ENCODE measurements at places on chromosomes 5 and 9.

- no peak for DNase-seq
These were observed 15.7 kb downstream of the CDC14B start for GRCh38 chr9:96604004-96604319.

- no peak for DNase-seq
These were observed 72.4 kb downstream of the PARP8 start for GRCh38 chr5:50738864-50739263.

DNA sequence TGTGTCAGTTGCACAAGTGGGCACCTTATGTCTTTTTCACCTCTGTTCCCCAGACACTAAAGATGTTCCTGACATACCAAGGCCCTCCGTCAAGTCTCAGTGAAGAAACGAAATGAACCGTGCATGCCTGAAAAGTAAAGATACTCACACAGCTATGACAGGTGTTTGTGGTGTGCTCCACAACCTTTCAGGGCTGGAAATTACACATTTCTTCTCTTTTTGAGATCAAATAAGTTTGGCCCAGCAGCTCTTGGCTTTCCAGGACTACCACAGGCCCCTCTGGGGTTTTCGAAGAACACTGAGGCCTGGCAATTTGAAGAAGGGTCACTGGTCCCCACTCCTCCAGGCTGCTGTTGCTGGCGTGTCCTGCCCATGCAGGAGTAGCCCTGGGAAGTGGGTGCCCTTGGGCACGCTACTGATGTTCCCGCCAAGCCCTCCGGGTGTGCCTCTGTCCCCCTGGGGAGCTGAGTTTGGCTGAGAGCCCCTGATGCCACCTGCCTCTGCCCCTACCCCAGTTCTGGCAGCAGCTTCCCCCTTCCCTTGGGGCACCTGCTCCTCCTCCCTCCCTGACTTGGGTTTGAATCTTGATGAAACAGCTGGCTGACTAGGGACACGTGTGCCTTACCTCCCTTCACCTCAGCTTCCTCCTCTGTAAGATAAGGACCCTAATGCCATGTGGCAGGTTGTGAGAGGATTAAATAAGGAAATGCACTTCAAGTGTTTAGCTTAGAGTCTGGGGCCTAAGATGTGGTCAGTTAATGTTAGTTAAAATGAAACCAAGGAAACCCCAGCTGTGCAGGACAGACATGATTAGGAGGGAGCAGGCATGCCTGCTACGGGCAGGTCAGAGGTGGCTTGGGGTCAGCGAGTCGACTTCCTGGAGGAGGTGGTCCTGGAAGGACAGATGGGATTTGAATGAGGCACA, 49.1 kb upstream of the GADD45G start:
- no peak for DNase-seq

GRCh38 chr5:164501344-164501743, 995.9 kb downstream of the MAT2B start:
- DNase-seq: no peak

DNA sequence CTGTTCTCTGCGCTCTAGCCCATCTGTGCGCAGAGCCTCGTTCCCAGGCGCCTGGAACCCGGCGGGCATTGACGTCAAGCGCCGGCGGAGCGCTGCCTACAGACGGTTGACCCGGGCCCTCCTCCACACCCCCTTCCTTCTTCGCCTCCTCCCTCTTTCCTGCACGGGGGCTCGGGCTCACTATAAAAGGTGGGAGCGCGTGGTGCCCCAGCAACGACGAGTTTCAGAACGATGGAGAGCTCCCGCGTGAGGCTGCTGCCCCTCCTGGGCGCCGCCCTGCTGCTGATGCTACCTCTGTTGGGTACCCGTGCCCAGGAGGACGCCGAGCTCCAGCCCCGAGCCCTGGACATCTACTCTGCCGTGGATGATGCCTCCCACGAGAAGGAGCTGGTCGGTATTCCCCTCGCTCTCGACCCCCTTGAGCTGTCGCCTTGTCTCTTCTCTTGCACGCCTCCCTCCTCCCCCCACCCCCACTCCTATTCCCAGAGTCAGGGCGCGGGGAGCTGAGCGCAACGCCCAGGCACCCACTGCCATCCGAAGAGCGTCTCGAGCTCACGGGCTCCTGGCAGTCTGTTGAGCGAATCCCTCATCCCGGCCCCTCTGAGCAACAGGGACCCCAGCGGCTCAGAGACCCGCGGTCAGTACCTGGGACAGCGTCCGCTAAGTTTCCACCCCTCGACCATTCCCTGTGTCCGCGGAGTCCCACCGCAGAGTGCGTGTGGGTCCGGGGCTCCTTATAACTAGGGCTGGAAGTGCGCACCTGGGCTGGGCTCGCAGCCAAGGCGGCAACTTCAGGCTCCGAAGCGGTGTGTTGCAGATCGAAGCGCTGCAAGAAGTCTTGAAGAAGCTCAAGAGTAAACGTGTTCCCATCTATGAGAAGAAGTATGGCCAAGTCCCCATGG, at the start of gene CARTPT:
Gene CARTPT, plus strand, starts transcription at position 213 of the 902 bp plus-strand sequence. Its CDS starts 19 bp downstream, at position 232.
- DNase-seq: no peak

DNA sequence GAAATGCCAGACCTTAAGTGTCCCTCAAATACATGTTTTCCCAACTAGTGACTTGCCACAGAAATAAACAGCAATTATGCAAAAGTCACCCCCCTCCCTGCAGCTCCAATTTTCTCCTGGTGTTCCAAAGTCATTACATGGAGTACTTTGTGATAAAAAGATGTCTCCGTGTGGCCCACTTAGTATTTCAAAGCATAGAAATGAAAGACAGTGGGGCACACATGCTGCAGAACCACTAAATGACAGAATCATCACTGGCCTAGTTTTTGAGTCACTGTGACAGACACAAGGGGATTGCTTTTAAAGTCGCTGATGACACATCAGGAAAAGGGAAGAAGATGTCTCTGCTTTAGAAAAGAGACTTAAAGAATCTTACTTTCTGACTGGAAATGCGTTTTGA, 323.4 kb downstream of the PSAT1 start:
- no peak for DNase-seq

GRCh38 chr5:133932441-133933168, 35.8 kb downstream of the C5orf15 start:
- DNase-seq: no peak

- no peak for DNase-seq
These were observed 2.0 kb downstream of the UBE2R2 start for GRCh38 chr9:33818847-33819500.

GRCh38 chr5:10441083-10441991, at the start of gene ROPN1L:
ROPN1L (plus strand) TSS chr5:10441879; CDS start chr5:10442168, 289 bp downstream.
- DNase-seq: peak; percentile 77

GRCh38 chr5:136133222-136133921, 727 bp downstream of the SMAD5 start:
- DNase-seq: peak; percentile 27

GRCh38 chr5:179798771-179799643, 5.2 kb downstream of the LTC4S start:
- no peak for DNase-seq

DNA sequence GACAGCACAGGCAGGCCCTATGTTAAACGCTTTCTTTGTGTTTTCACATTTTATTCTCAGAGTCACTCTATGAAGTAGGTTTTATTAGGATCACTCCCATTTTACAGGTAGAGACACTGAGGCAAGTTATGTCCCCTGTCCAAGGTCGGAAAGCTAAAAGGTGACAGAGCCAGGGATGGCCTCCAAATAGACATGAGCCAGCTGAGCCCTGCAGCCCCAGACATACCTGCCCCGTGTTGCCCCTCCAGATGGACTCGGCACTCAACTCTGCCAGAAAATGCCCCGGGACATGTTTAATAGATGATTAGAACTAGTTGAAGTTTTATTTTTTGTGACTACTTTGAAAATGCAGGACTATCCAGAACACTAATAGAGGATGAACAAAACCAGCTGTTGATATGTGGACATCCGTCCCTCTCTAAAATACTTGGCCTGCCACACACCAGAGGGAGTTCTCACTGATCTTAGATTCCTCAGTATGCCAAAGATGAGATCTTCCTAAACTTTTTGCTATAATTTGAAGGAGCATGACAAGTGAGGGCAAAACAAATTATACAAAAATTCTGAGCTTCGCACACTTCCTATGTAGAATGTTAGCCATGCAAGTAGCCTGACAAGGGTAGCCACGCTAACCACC, 258.6 kb upstream of the ADAMTS16 start:
- no peak for DNase-seq

GRCh38 chr9:5790923-5791322, 42.0 kb downstream of the ERMP1 start:
- DNase-seq: no peak

- no peak for DNase-seq
These were observed 138.6 kb downstream of the ARHGEF28 start for GRCh38 chr5:73764586-73764985.

GRCh38 chr5:173673295-173674101, 57.0 kb upstream of the BOD1 start:
- no peak for DNase-seq

DNA sequence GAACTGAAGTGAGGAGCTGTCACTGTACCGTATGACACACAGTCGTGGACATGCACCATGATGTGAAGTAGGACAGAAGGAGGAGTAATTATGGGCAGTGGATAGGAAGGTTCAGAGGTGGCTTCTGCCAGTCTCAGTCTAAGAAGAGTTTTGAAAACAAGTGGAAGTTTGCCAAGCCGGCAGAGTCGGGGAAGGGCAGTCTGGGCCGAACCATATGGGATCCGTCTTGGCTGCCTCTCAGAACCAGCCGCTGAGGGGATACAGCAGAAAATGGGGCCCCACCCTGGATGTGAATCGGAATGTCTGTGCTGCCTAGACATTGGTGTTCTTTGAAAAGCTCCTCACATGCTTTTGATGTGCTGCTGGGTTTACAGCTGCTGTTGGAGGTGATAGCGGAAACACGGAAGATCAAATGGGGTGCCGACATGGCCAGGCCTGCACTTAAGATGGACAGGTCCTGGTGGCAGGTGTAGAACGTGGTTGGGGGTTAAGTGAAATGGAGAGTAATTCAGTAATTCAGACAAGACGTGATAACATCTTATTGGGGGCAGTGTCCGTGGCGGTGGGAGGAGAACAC, 11.2 kb downstream of the SNX18 start:
- DNase-seq: no peak

GRCh38 chr5:126139086-126139485, 284.1 kb upstream of the GRAMD2B start:
- DNase-seq: no peak

DNA sequence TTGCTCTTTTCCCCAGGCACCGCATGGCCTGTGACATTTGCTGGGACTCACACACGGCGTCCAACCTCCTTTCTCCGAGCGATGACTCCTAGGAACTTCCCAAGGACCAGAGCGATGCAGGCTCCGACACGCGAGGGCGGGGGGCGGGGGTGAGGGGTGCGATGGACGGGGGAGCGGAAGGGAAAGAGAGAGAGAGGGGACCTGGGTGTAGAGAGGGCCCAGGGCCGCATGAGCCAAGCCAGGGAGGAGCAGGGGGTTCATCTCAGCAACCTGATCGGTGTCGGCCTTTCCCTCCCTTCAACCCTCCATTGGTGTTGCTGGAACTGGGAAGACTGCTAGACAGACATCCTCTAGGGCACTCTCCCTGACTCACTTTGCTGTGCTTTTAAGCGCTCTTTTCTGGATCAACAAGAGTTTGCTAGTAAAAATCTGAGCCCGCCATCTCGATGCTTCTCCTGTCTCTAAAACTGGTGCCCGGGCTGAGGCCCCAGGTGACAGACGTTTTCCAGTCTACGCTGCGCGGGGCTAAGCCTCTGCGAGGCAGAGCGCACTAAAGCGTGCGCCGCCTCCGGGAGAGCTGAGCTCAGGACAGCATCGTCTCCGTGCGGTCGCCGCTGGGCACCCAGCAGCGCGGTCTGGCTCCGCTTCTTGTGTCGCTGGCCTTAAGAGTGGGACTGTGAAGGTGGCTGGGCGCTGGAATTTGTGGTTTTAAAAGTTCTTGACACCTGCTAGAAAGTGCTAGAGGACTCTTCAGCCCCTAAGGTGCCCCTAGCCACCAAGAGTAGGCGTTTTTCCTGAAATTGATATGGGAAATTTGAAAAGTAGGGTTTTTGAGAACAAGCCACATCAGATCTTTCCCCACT, 1.0 kb upstream of the TSLP start:
- DNase-seq: no peak

DNA sequence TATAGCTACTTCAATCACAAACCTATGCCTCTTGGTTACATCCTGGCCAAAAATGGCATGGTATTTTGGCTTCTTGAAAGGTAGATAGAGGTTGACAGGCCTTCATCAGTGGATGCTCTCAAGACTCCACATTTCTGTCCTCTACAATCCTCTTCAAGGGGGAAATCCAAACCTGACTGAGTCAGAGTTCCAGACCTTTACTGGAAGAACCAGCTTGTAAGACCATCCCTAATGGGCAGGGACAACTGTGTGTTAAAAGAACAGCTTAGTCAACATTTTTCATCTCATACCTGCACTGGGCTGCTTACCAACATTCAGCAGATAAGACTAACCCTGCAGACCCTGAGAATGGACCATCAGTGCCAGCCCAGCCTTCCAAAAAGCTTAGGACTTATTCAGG, 155.7 kb downstream of the CDK5RAP2 start:
- no peak for DNase-seq

DNA sequence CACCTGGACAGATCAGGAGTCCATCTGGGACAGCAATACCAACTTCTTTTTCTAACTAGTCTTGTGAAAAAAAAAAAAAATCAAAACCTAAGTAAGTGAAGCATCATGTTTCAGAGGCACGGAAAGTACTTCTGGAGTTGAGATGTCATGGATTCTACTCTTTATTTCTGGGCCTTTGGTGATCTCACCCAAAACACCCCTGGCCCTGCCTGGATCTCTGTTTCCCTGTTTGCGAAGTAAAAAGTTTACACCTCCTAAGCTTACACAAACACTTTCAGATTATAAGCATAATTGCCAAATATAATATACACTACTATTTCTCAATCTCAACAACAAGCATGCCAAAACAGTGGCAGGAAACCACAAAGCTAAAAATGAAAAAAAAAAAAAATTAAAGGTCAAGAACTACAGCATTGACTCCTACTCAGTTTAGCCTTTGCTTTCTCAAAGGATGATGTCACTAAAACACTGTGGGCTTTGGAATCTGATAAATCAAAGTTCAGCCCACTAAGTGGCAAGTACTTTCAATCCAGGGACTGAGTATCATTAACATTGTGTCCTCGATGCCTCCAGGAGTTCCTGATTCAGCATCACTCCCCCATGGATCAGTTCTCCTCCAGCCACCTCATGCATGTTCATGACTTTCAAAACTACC, 291.9 kb downstream of the NFIB start:
- DNase-seq: no peak

GRCh38 chr5:109396965-109397364, 12.8 kb downstream of the PJA2 start:
- no peak for DNase-seq

GRCh38 chr5:56964173-56964572, 12.2 kb upstream of the MIER3 start:
- DNase-seq: no peak

All from NCI-H526 treated with DMSO at 0.1 percent for 48 hours (cell line).